BJ (cell line): ENCODE measurements at places on chromosomes 7 and 10.

DNA sequence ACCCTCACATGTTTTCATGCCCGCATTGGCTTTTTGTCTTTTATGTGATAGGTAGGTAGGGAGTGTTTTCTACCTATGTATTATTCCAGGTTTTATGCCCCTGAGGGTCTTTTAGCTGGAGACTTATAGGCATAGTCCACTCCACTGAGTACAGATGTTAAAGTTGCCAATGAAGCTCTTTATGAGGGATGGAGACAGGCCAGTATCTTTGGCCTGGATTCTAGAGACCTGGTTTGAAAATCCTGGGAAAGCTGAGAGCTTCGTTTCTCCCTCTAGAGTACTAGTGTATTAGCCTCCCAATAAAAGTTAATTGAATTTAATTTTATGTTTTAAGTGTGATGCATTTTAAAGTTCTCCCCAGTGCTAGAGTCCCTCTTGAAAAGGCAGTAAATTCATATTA, 854.1 kb downstream of the LRMDA start:
- DNase-seq = no peak

GRCh38 chr10:14124941-14125340, 205.8 kb downstream of the FRMD4A start:
- no peak for DNase-seq

- DNase-seq = peak; percentile 23
These were observed 1.5 kb upstream of the MYL10 start for GRCh38 chr7:101630591-101630990.

GRCh38 chr7:101126651-101127459, at the start of gene SERPINE1:
TSS of gene SERPINE1 (plus strand) at chr7:101127104. CDS start at chr7:101128394, 1,290 bp downstream.
- DNase-seq = peak; percentile 95

DNA sequence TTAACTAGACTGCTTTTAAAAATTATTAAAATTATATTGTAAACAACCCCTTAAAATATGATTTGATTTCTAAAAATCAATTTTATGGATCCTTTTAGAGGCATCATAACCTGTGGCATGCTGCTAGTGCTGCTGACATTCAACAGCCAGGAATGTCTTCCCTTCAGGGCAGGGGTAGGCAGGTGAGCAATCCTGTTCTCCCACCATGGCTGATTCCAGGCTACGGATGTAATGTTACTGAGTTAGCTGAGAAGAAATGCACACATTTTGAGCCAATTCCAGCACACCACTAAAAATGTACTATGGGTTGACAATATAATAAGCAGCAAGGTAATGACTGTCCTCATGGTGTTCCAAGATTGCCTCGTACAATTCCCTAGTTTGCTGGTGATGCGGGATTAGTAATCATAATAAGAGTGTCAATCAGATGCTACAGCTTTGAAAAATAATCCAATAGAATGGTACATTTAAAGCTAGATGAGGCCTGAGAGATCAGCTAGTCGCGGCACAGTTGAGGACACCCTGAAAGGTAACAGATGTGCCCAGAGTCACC, 108.7 kb upstream of the PRR15 start:
- DNase-seq = no peak

DNA sequence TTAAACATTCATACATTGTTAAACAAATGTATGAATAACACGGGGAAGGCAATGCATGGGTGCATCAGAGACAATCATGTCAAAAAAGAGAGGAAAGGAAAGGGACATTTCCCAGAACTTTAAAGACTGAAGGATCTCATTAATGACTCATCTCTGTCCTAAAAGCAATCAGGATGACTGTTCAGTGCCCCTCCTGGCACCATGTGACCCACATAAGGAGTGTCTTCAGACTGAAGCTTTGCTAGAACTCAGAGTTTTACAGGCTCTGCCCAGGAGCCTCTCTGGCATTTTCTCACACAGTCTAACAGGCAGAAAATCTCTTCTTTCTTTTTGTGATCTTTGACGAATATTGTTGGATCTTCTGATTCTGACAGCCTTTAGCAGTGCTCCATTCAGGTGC, 315.3 kb downstream of the OTUD1 start:
- no peak for DNase-seq

DNA sequence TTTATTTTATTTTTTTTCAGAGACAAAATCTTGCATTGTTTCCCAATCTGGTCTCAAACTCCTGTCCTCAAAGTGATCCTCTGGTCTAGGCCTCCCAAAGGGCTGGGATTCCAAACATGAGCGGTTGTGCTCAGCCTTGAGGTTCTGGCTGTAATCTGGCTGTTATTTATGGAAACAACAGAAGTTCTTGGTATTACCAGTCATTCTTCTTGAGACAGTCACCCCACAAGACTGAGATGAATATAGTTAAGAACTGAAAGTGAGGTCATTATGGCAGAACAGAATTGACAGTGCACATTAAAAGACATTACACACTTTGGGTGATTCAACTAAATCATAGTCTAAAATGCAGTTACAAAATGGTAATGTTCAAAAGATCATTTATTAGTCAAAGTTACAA, 719.5 kb downstream of the ZWINT start:
- no peak for DNase-seq

DNA sequence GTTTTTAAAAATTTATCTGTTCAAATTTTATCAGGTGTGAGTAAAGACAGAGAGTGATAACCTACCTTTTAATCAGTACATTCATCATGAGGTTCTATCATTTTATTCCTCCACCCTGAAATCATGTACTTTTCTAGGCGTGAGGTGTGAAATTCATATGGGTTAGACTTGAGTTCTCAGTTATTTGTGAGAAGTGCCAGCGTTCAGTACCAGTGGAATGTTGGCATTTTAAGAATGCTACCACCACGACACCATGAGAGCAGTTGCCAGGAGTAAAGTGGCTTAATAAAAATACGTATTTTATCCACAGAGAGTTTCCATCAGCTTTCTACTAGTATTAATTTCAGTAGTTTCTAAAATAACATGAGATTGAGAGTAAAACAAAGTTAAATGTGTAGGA, 104.1 kb upstream of the FERD3L start:
- no peak for DNase-seq

GRCh38 chr10:84217746-84218145, 7.6 kb downstream of the LRIT2 start:
- no peak for DNase-seq

DNA sequence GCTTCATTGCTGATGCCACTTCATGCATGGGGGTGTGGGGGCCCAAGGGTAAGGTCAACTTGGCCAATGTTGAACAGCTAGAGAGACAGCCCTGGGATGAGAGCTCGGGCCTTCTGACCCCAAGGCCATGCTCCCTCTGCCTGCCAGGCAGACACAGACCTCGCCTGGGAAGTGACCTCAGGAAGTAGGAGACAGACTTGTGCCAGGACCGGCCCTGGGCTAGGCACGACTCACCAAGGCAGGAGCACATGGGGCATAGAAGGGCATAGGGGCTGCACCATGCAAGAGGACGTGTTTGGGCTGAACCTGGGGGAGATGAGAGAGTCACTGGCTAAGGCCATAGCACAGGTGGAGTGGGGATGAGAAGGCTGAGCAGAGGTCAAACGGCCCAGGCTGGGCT, 27.1 kb downstream of the ZCCHC24 start:
- no peak for DNase-seq

GRCh38 chr10:18104223-18104872, 35.9 kb upstream of the CACNB2 start:
- no peak for DNase-seq

DNA sequence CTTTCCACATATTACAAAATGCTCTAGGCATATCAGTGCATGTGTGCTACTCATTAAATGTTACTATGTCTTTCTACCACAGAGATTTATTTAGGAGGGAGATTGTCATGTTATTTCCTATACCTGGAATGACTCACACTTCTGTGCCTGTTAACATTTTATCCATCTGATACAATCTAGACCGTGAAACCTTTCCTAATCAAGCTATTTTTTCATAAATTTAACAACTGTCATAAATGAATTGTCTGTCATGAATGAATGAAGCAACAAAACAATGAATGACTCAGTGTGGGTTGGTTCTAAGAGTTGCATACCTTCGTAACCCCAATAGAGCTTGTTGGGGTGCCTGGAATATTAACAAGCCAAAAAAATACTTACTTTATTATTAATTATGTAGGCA, 554.3 kb downstream of the GRM8 start:
- no peak for DNase-seq

GRCh38 chr7:55593515-55594318, 21.4 kb upstream of the VOPP1 start:
- DNase-seq = no peak

GRCh38 chr7:22801912-22802311, 20.7 kb downstream of the TOMM7 start:
- DNase-seq = no peak

- DNase-seq = no peak
These were observed 4.4 kb upstream of the SEPHS1 start for GRCh38 chr10:13352519-13352918.

GRCh38 chr10:132707121-132707775, 78.7 kb downstream of the NKX6-2 start:
- DNase-seq = no peak

GRCh38 chr10:52746169-52746568, 26.4 kb downstream of the MBL2 start:
- DNase-seq = no peak

- DNase-seq = no peak
These were observed 569 bp downstream of the ZNF316 start for GRCh38 chr7:6637544-6638229.

DNA sequence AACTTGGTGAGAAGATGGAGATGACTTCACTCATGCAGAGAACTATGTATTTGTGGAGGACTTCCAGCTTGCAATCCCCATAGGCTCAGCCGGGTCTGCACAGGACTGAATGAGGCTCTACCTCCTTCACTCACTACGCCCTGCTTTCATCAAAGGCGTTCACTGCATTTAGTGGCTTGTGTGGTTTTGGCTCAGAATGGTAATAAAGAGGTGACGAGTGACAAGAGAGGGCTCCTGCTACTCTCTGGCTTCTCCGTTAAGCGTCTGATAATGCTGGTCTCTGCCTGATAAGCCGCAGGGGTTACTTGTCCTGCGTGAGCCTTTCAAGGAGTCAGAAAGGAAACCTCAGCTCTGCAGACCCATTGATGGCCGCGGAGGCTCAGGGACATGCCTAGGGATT, 343.4 kb downstream of the PRPF18 start:
- DNase-seq = no peak

GRCh38 chr7:111982133-111982532, 224.1 kb downstream of the DOCK4 start:
- no peak for DNase-seq

GRCh38 chr7:115689941-115690340, 340.6 kb downstream of the TFEC start:
- peak; percentile 14 for DNase-seq

DNA sequence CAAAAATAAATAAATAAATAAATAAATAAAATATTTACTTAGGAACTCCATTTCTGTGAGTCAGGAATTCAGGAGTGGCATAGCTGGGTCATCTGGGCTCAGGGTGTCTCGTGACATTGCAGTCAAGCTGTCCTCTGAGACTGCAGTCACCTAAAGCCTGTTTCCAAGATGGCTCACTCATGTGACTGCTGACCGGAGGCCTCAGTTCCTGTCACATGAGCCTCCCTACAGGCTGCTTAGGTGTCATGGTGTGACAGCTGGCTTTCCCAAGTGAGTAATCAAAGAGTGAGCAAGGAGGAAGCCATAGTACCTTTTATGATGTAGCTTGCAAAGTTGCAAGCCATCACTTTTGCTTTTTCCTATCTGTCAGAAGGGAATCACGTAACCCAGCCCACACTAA, 128.6 kb upstream of the KCTD7 start:
- DNase-seq = no peak

GRCh38 chr7:46786221-46786954, 795.5 kb downstream of the TNS3 start:
- peak; percentile 39 for DNase-seq

DNA sequence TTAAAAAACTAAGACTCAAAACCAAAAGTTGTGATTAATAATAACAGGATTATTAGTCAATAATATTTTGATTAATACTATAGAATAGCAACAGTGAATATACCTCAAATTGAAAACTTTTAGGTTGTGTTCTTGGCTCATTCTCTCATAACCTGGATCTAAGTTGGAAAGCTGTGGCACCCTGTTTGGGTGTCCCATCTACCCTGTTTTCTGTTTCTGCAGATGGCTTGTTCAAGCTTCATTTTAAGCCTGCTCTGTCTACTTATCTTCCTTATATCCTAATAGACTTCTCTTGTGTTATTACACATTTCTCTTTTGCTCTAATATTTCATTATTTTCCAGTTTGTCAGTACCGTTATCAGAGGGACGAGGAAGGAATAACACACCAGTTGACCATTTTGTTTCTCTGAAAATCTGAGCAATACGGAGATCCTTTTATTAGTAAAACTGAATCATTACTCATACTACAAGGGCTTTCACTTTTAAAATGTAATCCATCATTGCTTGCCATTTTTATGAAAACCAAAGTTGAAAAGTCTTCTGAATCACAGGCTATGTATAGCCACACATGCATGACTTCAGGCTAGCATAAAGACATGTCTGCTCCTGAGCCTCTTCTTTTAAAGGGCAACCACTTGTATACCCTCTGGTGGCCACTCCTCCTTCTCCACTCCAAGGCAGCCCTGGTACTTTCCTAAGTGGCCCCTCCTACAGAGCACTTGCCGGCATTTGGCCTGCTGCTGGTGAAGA, 22.3 kb downstream of the COX15 start:
- no peak for DNase-seq

- no peak for DNase-seq
These were observed 6.0 kb upstream of the HMX3 start for GRCh38 chr10:123129618-123130271.

- no peak for DNase-seq
These were observed 56.2 kb downstream of the UBE3C start for GRCh38 chr7:157194948-157195347.

GRCh38 chr7:99359465-99360154, 14.9 kb upstream of the ARPC1B start:
- no peak for DNase-seq

- no peak for DNase-seq
These were observed 105.9 kb upstream of the GNAI1 start for GRCh38 chr7:80028717-80029116.

GRCh38 chr10:21889477-21890275, 113.9 kb downstream of the DNAJC1 start:
- DNase-seq = no peak

DNA sequence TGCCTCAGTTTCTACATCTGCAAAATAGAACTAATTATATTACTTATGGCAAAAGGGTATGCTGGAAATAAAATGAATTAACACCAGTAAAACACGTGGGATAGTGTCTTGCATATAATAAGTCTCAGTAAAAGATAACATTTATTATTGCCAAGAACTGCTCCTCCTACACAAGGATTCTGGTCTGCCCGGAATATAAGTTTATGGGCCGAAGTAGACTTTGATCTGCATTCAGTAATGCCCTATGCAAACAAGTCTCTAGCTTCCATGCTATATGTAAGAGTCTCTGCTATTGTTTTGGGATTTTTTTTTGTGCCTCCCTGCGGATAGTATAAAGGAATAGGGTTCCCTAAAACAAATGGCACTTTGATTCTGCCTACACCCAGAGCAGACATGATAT, 125.6 kb upstream of the SLC26A5 start:
- DNase-seq = no peak

- no peak for DNase-seq
These were observed 33.4 kb downstream of the RHOBTB1 start for GRCh38 chr10:60910543-60910942.

DNA sequence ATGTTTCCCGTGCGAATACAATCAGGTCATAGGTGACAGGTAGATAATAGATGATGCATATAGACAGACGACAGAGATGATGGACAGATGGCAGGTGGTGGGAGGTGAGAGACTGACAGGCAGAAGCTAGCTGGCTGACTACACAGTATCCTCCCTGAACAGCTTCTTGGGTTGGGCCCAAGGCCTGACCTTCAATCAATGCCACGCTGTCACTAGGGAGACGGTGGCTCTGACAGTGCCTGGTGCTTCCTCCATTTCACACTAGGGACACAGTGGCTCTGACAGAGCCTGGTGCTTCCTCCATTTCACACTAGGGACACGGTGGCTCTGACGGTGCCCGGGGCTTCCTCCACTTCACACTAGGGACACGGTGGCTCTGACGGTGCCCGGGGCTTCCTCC, 200.1 kb downstream of the DIP2C start:
- DNase-seq = no peak
